ENCODE measurements at places on chromosomes 5 and 9.

- no peak for DNase-seq
Measured at GRCh38 chr5:126469536-126470316, 46.5 kb downstream of the GRAMD2B start.

- no peak for DNase-seq
Measured at GRCh38 chr5:1086871-1087270, 25.0 kb downstream of the SLC12A7 start.

GRCh38 chr5:56206126-56206910, 26.8 kb downstream of the ANKRD55 start:
- DNase-seq: no peak

- peak; percentile 89 for DNase-seq
Measured at GRCh38 chr5:149834246-149834855, 104.2 kb downstream of the PPARGC1B start.

DNA sequence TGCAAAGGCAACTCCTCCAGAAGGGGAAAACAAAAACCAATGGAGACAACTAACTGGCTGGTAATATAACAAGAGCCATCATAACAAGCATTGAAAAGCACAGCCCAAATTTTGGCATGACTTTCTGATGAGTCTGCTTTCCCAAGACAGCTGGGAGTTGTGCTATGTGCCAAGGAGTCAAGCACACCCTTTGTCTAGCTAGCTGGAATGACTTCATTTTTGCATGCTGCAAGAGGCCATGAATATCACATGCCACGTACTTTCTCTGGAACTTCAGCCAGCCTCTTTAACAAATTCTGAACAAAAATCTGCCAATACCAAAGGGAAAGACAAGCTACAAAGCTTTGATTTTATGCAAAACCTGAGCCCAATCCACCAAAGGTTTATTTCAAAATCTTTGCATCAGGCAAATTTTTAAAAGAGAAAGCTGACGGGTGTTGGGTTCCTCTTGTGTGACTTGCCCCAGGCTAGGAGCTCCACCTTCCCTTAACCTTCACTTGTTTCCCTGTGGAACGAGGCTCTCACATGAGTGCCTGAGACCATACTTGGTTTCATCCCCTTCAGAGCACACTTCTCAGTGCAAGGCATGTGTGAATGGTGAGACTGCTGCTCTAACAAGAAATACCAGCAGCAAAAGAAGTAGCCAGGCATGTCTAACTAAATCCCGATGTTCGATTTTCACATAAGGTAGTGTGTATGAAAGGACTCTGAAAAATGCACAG, 47.3 kb downstream of the S1PR3 start:
- peak; percentile 91 for DNase-seq

DNA sequence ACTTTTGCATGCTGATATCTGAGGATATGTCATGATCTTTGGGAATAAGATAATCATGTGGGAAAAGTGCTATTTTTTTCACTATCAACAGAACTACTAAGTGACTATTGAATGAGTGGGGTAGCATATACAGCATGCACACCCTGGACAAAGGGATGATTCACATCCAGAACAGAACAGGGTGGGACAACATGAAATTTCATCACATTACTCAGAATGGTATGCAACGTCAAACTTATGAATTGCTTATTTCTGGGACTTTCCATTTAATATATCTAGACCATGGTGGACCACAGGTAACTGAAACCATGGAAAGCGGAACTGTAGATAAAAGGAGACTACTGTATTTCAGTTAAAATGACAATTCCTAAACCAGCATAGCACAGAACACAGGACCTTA, 370.0 kb downstream of the HINT1 start:
- DNase-seq: no peak

GRCh38 chr9:2241461-2241835, 226.3 kb downstream of the SMARCA2 start:
- peak; percentile 83 for DNase-seq

DNA sequence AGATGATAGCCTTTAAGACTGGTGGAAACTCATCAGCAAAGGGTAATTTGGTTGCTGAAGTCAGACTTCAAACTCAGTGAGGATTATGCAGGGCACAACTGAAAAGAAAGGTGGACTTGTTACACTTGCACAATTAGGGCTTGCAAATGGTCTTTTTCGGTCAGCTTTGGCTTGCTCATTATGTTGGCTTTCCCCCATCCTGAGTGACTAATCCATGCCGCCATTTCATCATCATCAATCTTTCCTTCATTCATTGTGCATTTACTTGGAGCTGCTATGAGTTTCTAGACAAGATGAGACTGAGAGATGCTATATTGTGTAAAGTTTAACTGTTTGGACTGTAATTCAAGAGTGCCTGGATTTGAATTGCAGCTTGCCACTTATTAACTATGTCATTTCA, 134.8 kb upstream of the PPP1R2B start:
- no peak for DNase-seq

DNA sequence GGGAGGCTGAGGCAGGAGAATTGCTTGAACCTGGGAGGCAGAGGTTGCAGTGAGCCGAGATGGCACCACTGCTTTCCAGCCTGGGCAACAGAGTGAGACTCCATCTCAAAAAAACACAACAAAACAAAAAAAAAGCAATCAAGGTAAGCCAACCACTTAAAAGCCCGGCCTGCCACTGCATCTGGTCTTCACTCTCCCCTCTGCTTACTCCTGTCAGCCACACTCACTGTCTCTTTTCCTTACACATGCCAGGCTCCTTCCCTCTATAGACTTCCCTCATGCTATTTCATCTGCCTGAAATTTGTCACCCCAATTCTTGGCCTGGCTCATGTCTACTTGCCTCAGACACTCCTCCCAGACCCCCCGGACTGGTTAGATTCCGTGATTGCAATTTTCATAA, 17.6 kb upstream of the LIFR start:
- DNase-seq: no peak

DNA sequence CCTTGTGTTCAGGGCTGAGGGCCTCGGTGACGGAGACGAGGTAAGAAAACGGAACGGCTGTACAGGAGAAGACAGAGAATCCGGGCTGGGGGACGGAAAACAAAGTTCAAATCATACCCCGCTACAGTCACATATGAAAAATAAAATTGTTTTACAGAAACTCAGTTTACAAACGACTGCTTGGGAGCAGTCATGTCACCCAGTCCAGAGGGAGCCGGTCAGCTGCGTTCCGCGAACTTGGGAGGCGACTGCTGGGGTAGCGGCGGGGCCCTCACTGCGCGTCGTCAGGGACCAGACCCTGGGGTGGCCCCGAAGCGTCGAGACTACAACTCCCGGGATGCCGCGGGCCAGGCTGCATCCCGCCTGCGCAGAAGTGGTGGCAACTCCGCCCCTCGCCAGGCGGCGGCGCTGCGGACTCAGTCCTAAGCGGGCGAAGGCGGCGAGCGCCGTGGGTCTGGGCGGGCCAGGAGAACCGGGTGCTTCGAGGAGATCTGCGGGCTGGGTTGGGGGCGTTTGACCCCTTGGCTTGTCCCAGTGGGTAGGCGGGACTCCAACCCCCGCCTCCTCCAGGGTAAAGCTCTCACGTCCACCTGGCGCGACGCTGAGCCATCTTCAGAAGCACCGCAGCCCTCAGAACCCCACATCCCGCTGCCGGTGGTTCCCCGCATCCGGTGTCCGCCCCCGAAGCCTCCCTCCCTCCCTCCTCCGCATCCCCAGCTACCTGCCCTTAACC, 4.0 kb downstream of the SIT1 start:
- DNase-seq: peak; percentile 77
